ENCODE measurements at places on chromosomes 5 and 9. TPM values are rescaled to one million over a fixed set of nuclear protein-coding genes. Genes with fewer than 3 reads are reported as not detected.

BNIP1 gene
- total RNA-seq: 11.2 TPM

CFAP157 gene
- total RNA-seq: not detected

PRLR gene
- total RNA-seq: under 0.01 TPM

BTNL9 gene
- 0.07 TPM for total RNA-seq

SLC24A2 gene
- under 0.01 TPM for total RNA-seq

GALNT12 gene
- 0.34 TPM for total RNA-seq

TMEM252 gene
- total RNA-seq: not detected

FREM1 gene
- total RNA-seq: 0.14 TPM

C9 gene
- total RNA-seq: not detected

RXRA gene
- 18.5 TPM for total RNA-seq

MOB3B gene
- total RNA-seq: 0.68 TPM

TICAM2 gene
- 0.50 TPM for total RNA-seq

SLC25A2 gene
- total RNA-seq: not detected

PCDHA11 gene
- total RNA-seq: 2.5 TPM

ATG12 gene
- total RNA-seq: 51.3 TPM

PCDHGB2 gene
- 1.7 TPM for total RNA-seq

POLK gene
- 45.5 TPM for total RNA-seq

LRRC19 gene
- not detected for total RNA-seq

PCDHGA3 gene
- total RNA-seq: 0.36 TPM

IFNA2 gene
- not detected for total RNA-seq

ENTREP1 gene
- 0.68 TPM for total RNA-seq

IL13 gene
- total RNA-seq: not detected

TTF1 gene
- 11.8 TPM for total RNA-seq

IL5 gene
- not detected for total RNA-seq

HAVCR2 gene
- 1.0 TPM for total RNA-seq
